Stimulated activated CD8-positive, alpha-beta memory T cell treated with anti-CD3 and anti-CD28 coated beads, Interleukin-7, amount 100 ng/mL, for 4 hours (primary cell): ENCODE measurements at places on chromosomes 3 and 15.

- DNase-seq: no peak
Observed at GRCh38 chr3:152413240-152413639, 144.5 kb downstream of the MBNL1 start.

DNA sequence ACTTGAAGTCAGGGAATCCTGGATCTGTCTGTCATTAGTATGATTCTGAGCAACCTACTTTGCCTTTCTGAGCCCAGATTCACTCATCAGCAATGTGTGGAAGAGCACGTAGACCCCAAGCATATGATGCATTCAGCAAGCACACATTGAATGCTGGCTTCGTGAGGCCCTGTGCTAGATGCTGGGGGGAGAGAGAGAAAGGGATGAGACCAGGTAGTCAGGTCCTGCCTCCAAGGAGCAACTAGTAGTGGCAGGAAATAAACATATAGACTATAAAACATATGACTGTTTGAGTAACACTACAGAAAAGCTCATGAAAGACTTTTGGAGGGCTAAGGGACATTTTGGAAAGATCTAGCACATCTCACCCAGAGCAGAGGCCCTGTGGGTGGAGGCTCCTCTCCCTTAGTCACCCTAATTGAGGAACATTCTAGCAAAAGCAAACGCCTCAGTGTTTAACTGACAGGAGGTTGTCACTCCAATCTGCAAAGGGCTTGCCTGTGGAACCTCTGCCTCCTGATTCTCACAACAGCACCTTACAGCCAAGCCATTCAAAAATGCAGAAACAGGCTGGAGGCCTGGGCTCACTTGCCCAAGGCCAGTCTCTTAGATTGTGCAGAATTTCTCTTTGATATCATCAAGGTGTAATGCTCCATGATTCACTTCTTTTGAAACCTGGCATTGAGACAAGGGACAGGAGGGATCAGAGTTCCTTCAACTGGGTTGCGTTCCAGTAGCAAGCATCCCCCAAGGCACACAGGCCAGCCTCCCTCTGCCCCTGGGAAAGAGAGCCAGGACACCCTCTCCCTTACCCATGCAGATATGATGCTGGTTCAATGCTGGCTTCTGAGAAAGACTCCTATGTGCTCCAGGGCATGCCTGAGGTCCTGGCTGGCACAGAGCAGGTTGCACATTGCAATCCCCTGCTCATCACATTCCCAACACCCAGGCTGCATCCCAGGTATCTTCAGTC lies 26.1 kb downstream of the STARD5 start:
- DNase-seq: no peak

DNA sequence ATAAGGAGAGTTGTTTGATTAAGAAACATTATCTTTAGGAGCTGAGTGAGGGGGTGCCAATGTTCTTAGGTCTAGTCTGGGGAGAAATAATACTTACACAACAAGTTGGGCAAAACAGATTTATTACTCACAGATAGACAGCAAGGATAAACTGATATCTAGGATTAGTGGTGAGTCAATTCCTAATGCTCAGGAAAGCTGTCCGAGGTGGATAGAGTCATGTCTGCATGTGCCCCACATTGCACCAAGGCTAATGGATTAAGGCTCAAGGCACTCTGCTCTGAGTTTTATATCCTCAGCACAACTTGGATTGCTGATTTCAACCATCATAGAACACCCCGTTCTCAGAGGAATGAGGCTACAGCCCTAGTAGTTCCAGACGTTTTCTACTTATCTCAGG lies 1042.3 kb downstream of the OTOL1 start:
- DNase-seq: no peak

- no peak for DNase-seq
Observed at GRCh38 chr3:16587047-16587680, 18.1 kb downstream of the DAZL start.

DNA sequence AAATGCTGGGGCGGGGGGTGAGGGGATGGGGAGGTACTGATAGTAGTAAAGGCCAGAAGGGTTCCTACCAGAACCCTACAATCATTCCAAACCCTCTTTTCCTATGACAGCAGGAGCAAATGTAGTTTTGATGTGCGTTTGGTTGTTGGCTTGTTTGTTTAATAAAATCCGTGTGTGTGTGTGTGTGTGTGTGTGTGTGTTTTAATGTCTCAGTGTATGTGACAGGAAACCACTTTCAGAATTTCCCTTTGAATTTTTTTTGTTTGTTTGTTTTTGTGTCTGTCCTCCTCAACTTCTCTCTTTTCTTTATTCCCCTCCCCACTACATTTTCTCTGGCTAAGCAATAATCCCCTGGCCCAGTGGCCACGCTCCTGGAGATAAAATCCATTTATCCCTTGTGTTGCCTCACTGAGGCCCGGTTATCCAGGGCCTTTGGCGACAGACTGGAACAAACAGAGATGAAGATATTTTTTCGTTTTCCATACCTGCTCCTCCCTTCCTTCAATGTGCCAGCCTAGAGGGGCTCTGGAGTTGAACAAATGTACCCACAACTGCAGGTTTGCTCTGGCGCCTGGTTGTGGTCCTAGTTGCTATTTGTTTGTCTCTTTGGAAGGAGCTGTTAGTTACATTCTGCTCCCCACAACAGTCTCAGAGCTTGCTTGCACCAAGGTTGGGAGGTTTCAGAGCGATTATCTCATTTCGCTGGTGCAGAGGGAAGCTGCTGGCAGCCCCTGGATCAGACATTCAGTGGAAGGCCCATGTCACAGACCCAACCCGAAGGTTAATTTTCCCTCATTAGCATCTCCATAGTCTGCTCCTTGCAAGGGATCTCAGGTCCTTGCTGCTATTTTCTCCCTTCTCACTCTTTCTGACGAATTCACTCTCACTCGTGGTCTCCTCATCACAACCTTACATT lies 17.9 kb downstream of the NR2F2 start:
- no peak for DNase-seq

- no peak for DNase-seq
Observed at GRCh38 chr3:134858441-134859035, 63.5 kb downstream of the EPHB1 start.

GRCh38 chr3:141401095-141401494 lies 32.8 kb downstream of the ZBTB38 start:
- no peak for DNase-seq

- DNase-seq: no peak
Observed at GRCh38 chr3:138188013-138188730, 1.1 kb downstream of the ARMC8 start.

DNA sequence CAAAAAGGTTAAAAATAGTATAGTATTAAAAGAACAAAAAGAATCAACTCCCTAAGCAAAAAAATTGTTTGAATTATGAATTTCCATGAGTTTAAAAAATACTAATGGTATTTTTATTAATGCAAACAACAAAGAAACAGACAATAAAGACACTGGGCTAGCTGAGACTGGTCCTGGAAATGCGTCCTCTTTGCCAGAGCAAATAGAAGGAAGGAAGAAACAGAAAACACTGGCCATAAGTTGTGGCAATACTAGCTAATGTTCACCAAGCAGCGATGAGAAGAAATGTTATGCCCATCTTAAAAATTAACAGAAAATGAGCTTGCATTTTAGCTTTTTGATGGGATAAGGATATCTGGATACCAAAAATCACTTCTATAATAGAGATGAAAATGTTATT lies 88.6 kb downstream of the TBL1XR1 start:
- DNase-seq: no peak

GRCh38 chr15:53323191-53323590 lies 436.3 kb downstream of the WDR72 start:
- DNase-seq: no peak

DNA sequence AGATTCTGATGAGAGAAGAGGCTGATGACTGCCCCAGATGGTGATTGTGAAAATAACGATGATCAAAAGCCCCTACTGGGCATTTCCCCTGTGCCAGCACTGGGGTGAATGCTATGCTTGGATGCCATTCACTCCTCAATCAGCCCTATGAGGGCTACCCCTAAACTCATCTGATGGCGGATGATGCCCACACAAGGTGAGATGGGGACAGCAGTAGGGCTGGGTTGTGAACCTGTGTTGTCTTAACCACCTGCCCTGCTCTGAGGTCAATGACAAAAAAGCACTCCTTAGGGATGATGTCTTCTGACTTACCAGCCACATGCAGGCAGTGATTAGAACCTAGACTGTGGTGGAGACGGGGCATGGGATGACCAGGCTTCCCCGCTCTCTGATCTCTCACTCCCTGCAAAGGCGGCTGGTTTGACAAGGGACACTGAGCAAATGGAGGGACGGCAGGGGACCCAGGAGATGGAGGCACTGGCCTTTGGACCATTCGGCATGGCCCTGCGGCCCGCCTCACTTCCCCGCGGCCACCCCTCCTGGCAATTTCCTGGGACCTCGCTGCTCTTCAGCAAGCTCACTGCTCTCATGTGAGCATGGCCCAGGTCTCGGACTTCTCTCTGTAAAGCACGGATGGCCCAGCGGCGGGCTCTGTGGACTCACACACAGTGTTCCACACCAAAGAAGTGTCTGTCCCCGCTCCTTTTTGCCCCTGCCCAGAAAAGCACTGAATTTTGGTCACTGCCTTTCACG lies 251.4 kb upstream of the LYSMD4 start:
- DNase-seq: no peak

GRCh38 chr3:5035113-5035512 lies 55.9 kb downstream of the BHLHE40 start:
- DNase-seq: no peak

DNA sequence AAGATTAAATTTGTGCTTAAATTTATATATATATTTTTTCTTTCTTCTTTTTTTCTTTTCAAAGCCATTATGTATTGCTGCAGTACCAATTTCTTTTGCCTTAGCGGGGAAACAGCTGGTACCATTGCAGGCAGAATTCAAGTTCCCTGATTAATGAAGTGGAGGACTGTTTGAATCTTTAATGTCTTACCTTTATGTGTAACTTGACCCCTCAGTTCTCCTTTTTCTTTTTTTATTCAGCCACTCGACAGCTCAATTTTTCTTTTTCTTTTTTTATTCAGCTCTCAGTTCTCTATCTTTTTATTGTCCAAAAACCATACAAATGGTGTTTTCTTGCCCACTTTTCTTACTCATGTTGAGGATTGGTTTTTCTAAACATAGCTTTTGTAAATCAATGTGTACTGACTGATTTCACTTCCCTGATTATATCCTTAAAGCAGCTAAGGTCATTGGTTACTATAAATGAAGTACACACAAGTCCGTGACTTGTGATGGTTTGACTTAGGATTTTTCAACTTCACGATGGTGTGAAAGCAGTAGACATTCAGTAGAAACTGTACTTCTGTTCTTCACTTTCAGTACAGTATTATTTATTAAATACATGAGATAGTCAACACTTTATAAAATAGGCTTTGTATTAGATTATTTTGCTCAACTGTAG lies 22.8 kb downstream of the ATP2C1 start:
- DNase-seq: no peak
